ENCODE measurements at places on chromosomes 2 and 18.

- no peak for DNase-seq
These were observed 43.2 kb downstream of the CYB5A start for GRCh38 chr18:74248595-74248994.

- DNase-seq: no peak
These were observed 702.2 kb downstream of the ERBB4 start for GRCh38 chr2:211836409-211836808.

DNA sequence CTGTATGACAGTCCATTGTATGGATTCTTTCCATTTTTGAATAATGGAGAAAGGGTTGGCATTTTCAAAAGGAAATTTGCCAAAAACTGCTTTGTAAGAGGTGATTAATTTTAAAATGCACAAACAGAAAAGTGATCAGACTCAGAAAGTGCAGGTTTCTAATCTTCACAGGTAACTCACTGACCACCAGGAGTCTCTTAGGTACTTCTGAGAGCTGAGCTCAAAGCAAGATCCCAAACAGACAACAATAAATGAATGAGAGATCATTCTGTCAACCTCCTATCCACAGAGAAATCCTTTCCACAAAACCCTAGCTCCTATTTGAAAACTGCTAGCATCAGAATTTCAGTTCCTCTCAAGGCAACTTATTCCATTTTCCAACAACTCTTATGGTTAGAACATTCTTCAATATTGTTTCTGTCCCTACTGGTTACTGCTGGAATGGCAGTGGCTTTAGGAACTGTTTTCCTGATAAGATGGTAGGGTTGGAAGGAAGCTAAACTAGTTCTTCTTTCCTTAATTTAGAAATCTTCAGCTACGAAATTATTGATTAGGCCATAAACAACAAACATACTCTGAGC, 20.6 kb upstream of the HAAO start:
- no peak for DNase-seq

- no peak for DNase-seq
These were observed 50.2 kb upstream of the FHL2 start for GRCh38 chr2:105449076-105449475.

DNA sequence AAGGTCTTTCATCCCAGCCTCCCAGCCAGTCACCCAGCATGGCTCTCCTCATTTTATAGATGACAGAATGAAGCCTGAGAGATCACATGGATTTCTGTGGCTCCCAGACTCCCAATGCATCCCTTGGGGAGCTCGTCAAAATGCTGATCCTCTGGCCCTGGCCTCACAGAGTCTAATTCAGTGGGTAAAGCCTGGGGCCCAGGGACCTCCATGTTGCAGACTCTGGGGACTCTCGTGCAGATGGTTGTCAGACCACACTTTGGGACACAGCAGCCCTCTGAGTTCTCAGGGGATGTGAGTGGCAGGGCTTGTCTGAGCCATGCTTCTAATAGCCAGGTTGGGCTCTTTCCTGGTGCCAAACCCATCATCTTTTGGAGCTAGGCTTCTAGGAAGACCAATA, 97.0 kb downstream of the CTIF start:
- DNase-seq: no peak

- DNase-seq: no peak
These were observed 7.4 kb downstream of the SOCS6 start for GRCh38 chr18:70296289-70296688.

DNA sequence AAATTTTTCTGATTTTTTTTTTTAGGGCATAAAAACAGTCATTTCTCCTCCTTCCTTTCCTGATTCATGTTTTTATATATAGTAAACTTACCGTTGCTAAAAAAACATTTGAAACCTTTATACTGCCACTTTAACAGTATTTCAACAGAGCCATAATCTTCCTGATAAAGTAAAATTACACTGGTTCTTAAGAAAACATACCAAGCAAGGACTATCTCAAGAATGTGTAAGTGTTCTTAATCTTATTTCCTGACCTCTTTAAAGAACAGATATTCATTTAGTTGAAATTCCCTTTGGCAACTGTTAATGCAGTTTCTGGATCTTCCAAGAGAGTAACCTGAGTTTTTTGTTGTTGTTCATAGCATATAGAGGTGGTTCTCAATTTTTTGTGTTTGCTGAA, 26.6 kb upstream of the COLEC12 start:
- DNase-seq: no peak

- DNase-seq: no peak
These were observed 176.1 kb downstream of the KLHL29 start for GRCh38 chr2:23561088-23561487.

- no peak for DNase-seq
These were observed 260.3 kb downstream of the AFF3 start for GRCh38 chr2:99881901-99882591.

DNA sequence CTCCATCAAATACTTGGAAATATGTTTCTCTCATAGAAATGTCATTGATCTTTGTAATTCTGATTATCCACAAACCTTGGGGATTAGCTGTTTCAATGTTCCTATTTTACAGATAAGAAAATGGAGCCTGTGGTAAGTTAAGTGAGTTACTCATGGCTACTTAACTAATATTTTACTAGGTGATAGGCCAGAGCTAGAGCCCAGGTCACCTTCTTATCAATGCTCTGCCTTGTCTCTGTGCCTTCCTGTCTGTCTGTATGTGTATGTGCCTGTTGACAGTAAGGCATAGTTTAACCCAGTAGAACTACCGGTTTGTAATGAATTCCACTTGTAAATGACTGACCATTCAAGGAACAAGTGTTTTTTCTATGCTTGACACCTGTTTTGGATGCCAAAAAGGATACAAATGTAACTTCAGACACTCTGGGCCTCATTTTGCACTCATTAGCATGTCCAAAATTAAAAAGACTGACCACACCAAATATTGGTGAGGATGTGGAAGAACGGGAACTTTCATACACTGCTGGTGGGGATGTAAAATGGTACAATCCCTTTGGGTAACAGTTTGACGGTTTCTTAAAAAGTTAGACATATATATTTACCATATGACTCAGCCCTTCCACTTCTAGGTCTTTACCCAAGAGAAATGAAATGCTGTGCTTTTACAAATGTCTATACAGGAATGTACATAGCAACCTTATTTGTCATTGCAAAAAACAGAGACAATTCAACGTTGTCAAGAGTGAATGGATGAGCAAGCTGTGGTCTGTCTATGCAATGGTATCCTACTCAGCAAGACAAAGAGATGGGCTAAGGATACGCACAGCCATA, 19.6 kb upstream of the IL1A start:
- DNase-seq: no peak

GRCh38 chr2:172510548-172510947, 45.3 kb upstream of the PDK1 start:
- no peak for DNase-seq

DNA sequence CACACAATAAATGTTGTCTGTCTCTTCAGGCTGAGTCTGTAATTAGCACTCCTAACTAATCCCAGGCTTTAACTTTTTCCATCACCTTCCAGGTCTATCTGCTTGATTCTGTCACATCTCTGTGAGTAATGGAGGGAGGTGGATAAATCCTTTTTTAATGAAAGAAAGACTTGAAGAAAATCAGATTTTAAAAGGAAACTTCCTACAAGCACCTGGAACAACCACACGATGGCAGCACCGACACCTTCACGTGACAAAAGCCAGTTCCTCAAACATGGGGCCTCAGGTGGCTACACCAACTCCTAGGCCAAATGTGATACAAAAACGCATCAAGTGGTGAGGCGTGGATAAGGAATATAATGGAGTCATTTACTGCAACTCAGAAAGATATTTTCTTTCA, 41.8 kb downstream of the TGFBRAP1 start:
- DNase-seq: peak; percentile 35

GRCh38 chr2:234459401-234460009, 37.4 kb downstream of the ARL4C start:
- no peak for DNase-seq

- DNase-seq: no peak
These were observed 69.4 kb downstream of the SCG2 start for GRCh38 chr2:223532712-223533111.

DNA sequence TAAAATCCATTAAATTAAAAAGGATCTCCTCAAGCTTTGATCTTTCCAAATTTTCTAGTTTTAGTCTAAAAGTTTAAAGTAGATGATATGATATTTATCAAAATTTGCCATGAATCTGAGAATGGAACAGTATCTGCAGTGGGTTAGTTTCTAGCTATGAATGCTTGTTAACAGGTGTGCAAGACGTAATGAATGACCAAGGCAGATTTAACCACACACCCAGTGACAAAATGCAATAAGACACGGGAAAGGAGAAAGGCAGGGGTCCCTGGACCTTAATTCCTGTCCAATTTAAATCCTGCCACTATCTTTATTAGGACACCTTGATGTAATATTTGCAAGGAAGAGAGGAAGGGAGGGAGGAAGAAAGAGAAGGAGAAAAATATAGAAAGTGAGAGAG, 30.5 kb upstream of the PEX13 start:
- no peak for DNase-seq

GRCh38 chr2:17576802-17577201, 36.3 kb downstream of the VSNL1 start:
- DNase-seq: no peak

DNA sequence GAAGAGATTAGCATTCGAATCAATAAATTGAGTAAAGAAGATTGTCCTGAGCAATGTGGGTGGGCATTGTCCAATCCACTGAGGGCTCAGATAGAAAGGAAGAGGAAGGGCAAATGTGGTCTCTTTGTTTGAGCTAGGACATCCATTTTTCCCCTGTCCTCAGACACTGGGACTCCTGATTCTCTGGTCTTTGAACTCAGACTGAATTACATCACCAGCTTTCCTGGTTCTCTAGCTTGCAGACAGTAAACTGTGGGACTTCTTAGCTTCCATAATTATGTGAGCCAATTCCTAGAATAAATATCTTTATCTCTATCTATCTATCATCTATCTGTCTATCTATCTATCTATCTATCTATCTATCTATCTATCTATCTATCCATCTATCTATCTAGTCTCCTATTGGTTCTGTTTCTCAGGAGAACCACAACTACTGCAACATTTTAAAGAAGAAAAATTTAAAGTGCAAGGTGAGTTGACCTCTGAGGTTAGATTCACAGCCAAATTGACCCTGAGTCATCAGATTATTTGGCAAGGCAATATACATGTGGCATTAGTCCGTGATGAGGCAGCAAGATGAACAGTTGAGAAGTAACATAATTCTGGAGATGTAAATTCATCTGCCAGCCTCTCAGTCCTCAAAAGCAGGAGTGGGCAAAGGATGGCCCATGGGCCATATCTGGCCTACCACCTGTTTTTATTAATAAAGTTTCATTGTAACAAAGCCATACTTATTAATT, 191.4 kb downstream of the PDE11A start:
- DNase-seq: no peak

- no peak for DNase-seq
These were observed 37.9 kb upstream of the CTAGE1 start for GRCh38 chr18:22455425-22456115.

- no peak for DNase-seq
These were observed 12.2 kb upstream of the PUM2 start for GRCh38 chr2:20362701-20363435.
